ENCODE measurements at places on chromosomes 13 and 19.

DNA sequence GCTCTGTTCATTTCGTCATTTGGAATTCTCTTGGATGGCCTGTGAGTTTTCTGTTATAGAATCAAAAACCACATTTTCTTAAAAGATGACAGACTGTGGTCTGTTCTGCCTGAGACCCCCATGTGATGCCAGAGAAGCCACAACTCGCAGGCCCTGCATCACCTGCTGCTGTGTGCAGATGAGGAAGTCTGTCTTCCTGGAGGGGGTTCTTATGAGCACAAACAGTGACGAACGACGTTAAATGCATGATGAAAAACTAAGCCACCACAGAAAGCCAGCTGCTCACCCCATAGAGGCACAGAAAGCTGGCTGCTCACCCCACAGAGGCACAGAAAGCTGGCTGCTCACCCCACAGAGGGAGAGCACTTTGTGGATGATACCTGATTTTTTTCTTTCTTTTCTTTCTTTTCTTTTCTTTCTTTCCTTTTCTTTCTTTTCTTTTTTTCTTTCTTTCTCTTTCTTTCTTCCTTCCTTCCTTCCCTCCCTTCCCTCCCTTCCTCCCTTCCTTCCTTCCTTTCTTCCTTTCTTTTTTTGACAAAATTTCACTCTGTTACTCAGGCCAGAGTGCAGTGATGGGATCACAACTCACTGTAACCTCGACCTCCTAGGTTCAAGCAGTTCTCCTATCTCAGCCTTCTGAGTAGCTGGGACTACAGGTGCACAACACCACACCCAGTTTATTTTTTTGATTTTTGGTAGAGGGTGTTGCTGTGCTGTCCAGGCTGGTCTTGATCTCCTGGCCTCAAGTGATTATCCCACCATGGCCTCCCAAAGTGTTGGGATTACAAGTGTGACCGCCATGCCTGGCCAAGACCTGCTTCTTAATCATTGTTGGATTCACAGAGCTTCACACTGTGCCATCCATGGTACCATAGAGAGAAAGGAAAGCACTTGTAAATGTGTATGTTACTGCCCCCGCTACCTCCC lies 1191.4 kb downstream of the UQCRFS1 start:
- DNase-seq = no peak

DNA sequence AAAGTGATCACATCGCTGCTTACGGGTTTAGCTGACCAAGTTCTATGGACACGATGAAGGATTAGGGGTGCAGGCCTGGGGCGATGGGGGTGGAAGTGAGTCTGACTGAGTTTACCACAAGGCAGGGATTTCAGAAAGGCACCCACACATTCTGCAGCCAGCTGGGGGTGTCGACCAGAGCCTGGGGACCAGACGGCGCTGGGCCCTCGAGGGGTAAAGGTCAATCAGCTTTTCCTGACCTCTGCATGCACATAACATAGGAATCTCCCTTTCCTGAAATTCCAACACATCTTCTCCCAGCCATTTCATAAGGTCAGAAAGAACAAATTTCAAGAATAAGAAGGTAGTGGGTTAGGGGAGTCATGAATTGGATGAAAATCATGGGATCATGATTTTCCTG lies 92.0 kb downstream of the ZNF536 start:
- DNase-seq = no peak

DNA sequence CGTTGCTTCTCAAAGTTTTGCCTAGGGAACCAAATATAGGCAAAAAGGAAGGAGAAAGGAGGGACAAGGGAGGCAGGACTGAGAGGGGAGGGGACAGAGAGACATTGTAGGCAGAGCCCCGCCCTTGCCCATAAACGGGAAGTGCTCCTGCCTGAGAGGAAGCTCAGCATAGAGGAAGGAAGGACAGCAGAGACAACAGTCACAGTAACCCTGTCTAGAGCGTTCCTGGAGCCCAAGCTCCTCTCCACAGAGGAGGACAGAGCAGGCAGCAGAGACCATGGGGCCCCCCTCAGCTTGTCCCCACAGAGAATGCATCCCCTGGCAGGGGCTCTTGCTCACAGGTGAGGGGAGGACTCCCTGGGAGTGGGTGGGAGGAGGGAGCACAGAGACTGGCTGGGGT lies at the start of gene CEACAM21:
TSS of gene CEACAM21 (plus strand) at position 169 of the 400 bp plus-strand sequence. CDS start at position 278, 109 bp downstream.
- DNase-seq = peak; percentile 71

GRCh38 chr13:29476046-29476445 lies 119.4 kb downstream of the SLC7A1 start:
- DNase-seq = no peak

DNA sequence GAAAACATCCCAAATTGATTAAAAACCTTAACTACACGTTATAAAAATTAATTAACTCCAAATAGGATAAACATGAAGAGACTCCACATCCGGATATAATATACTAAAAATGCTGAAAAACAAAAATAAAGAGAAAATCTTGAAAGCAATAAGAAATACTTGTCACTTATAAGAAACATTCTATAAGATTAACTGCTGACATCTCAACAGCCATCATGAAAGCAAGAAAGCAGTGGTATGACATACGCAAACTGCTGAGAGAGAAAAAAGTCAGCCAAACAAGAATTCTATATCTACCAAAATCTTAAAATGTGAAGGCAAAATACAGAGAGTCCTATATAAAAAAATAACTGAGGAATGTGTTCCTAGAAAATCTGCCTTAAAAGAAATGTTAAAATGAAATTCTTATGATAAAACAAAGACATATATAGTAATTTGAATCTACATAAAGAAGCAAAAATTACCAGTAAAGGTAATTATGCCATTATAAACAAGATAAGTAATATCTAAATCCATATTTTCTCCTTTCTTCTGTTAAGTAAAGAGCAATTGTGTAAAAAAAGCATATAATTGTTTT lies 1851.1 kb downstream of the PCDH9 start:
- DNase-seq = no peak

DNA sequence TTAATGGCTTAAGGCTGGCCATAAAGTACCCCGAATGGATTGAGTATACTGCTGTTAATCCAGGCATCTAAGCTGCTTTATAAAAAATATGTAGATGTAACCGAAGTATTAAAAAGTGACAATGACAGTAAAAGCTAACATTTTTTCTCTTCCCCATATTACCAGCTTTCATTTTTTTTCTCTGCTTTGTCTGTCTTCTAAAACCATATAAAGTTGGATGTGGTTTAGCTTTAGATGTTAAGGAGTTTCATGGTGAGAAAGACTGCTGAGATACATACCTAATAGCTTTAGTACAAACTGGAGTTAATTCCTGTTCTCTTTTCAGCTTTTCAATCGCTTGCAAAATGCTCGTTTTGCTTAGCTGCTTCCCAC lies 838 bp downstream of the AKAP11 start:
- no peak for DNase-seq

All from CD4-positive, alpha-beta T cell (primary cell).